Posterior cingulate gyrus (tissue), 11 donors: ENCODE measurements at places on chromosomes 1 and 21.

GRCh38 chr1:183303901-183304300 lies 114.3 kb downstream of the NMNAT2 start:
- DNase-seq, result no peak

- no peak for DNase-seq
Observed at GRCh38 chr1:221729771-221730330, 12.0 kb downstream of the DUSP10 start.

- no peak for DNase-seq
Observed at GRCh38 chr1:98839840-98840239, 164.8 kb downstream of the PLPPR5 start.

DNA sequence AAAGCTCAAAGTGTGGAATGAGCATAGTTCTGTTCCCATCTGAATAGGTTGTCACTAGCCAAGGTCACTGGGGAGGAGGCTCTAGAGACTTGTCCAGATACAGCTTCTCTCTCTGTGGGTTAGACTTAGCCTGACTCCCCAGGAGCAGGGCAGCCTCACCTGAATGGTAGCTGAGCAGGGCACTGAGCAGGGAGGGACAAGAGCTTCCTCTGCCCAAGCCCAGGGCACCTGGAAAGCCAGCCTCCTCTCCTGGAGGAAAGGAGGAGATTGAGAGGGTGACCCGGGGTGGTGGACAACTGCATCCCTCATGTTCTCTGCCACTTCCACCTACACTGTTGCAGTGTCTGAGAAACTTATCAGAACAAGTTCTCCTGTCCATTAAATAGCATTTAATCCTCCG lies 59.0 kb upstream of the F3 start:
- no peak for DNase-seq
